GM23248 (cell line): ENCODE measurements at places on chromosomes 2 and 18. TPM values are rescaled to one million over a fixed set of nuclear protein-coding genes. Genes with fewer than 3 reads are reported as not detected.

Gene HTR2B
- not detected in 2 replicates for total RNA-seq

Gene UGT1A4
- total RNA-seq: not detected in 2 replicates

Gene IL36G
- total RNA-seq: not detected in 2 replicates

Gene REEP1
- total RNA-seq: not detected in 2 replicates

Gene IL1F10
- total RNA-seq: not detected in 2 replicates

Gene PLCD4
- total RNA-seq: 0.51 and 1.3 TPM in 2 replicates

Gene B3GNT7
- under 0.01 TPM in 1 of 2 replicates, not detected in the other for total RNA-seq

Gene PASK
- 0.38 and 2.1 TPM in 2 replicates for total RNA-seq

Gene IRS1
- 18.8 TPM in 2 replicates for total RNA-seq

Gene AFG3L2
- total RNA-seq: 40.6 and 52.2 TPM in 2 replicates

Gene MTLN
- total RNA-seq: 38.4 and 70.3 TPM in 2 replicates

Gene COLEC12
- 24.9 and 25.9 TPM in 2 replicates for total RNA-seq

Gene UNC80
- not detected in 2 replicates for total RNA-seq

Gene BOLL
- not detected in 2 replicates for total RNA-seq

Gene KLHL30
- total RNA-seq: 0.11 TPM in 1 of 2 replicates, not detected in the other

Gene UGGT1
- total RNA-seq: 53.6 and 64.4 TPM in 2 replicates

Gene SERPINB5
- total RNA-seq: not detected in 2 replicates

Gene CACNB4
- 0.11 TPM in 1 of 2 replicates, not detected in the other for total RNA-seq

Gene SOWAHC
- total RNA-seq: 43.6 and 46.0 TPM in 2 replicates

Gene CAPN13
- not detected in 2 replicates for total RNA-seq

Gene FAM98A
- 24.2 and 29.2 TPM in 2 replicates for total RNA-seq

Gene OTOS
- not detected in 2 replicates for total RNA-seq

Gene TMEM237
- total RNA-seq: 57.5 and 77.5 TPM in 2 replicates

Gene MAPK4
- 0.22 TPM in 1 of 2 replicates, not detected in the other for total RNA-seq

Gene ADRA2B
- not detected in 2 replicates for total RNA-seq

Gene ZNF396
- 0.13 and 0.86 TPM in 2 replicates for total RNA-seq

Gene CMPK2
- 0.13 TPM in 1 of 2 replicates, not detected in the other for total RNA-seq

Gene NEU2
- not detected in 2 replicates for total RNA-seq

Gene SERPINB11
- not detected in 2 replicates for total RNA-seq

Gene SP9
- total RNA-seq: not detected in 2 replicates

Gene PER2
- total RNA-seq: 2.8 and 6.2 TPM in 2 replicates

Gene SEC11C
- total RNA-seq: 7.7 and 16.7 TPM in 2 replicates

Gene TSPYL6
- not detected in 2 replicates for total RNA-seq

Gene PRSS56
- not detected in 2 replicates for total RNA-seq

Gene XDH
- 1.8 and 2.4 TPM in 2 replicates for total RNA-seq

Gene EML6
- 0.54 and 0.63 TPM in 2 replicates for total RNA-seq

Gene ERICH2
- total RNA-seq: not detected in 2 replicates

Gene FAM237A
- total RNA-seq: not detected in 2 replicates

Gene FMNL2
- 18.6 and 19.6 TPM in 2 replicates for total RNA-seq

Gene ASIC4
- total RNA-seq: 0.13 and 0.43 TPM in 2 replicates

Gene RBM43
- 6.8 and 7.3 TPM in 2 replicates for total RNA-seq

Gene MXD1
- 4.4 and 5.3 TPM in 2 replicates for total RNA-seq

Gene GRP
- not detected in 2 replicates for total RNA-seq

Gene NCKAP5
- 0.65 and 1.5 TPM in 2 replicates for total RNA-seq

Gene GAREM2
- total RNA-seq: 1.8 and 2.5 TPM in 2 replicates

Gene FAM110C
- not detected in 2 replicates for total RNA-seq

Gene HAUS1
- total RNA-seq: 24.2 and 31.9 TPM in 2 replicates

Gene OBSL1
- 68.7 and 84.9 TPM in 2 replicates for total RNA-seq

Gene STK11IP
- 10.5 and 13.9 TPM in 2 replicates for total RNA-seq

Gene OXER1
- total RNA-seq: not detected in 2 replicates

Gene UGT1A1
- not detected in 2 replicates for total RNA-seq

Gene ADAM23
- 3.5 and 4.4 TPM in 2 replicates for total RNA-seq

Gene CCDC150
- total RNA-seq: 0.65 and 1.1 TPM in 2 replicates

Gene MEIS1
- total RNA-seq: 19.1 and 21.4 TPM in 2 replicates

Gene ASB18
- total RNA-seq: not detected in 2 replicates
